NCI-H2107 (cell line): ENCODE measurements at places on chromosomes 3 and 15.

DNA sequence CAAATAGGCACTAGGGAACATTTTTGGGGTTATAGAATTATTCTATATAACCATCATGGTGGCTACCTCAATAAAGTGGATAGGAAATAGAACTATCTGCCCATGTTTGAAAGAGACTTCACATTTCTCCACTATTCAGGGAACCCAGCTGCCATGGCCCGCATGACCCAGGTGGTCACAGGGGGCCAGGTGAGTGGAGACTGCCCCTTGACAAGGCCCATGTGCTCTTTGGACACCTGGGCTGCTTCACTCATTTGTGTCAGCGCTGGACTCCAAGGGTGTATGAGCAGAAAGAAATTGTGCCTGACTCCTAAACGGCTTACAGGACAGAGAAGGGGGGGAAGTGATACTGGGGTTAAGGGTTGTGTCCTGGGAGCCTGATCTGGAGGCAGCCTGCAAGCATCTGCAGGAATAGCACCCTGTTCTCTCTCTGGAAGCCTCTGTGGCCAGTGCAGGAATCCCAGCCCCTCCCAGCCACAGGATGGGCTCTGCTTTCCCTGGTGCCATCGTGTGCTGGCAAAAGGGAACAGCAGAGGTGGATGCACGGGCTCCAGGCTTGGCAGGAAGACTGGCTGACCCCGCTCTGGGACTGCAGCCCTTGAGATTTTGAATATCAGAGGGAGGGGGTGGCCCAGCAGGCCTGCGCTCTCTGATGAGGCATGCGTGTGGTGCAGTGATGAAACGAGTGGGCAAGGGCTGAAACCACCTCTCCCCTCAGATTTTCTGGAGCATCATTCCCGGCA is 9.1 kb upstream of the C3orf22 start:
- DNase-seq: no peak

GRCh38 chr3:42539871-42540714 is 37.6 kb downstream of the VIPR1 start:
- no peak for DNase-seq

GRCh38 chr3:108448593-108448992 is 61.8 kb downstream of the MYH15 start:
- no peak for DNase-seq

- DNase-seq: no peak
Measured at GRCh38 chr15:83445643-83446042, 1.5 kb upstream of the SH3GL3 start.

GRCh38 chr3:184307915-184308314 is 6.5 kb upstream of the EIF4G1 start:
- DNase-seq: no peak
